Suprapubic skin (tissue), 4 donors: ENCODE measurements at places on chromosomes 16 and 17. TPM values are rescaled to one million over a fixed set of nuclear protein-coding genes. Genes with fewer than 3 reads are reported as not detected.

CEP295NL gene
- total RNA-seq = 2.8 TPM

BCO1 gene
- 0.26 TPM for total RNA-seq

CRYBA1 gene
- total RNA-seq = not detected

PLK1 gene
- total RNA-seq = 5.1 TPM

TGFB1I1 gene
- total RNA-seq = 14.8 TPM

- H3K36me3 ChIP-seq = peaks cover 75% of the 10 kb centered on the region
- no peak overlapping the region for H3K27ac ChIP-seq
- H3K4me1 ChIP-seq = peaks cover 1% of the 10 kb centered on the region
- no peak overlapping the region for H3K4me3 ChIP-seq
Observed at GRCh38 chr17:81558941-81559806, 7.0 kb upstream of the FAAP100 start.

- H3K27ac ChIP-seq = no peak overlapping the region
- no peaks in the 10 kb centered on the region for H3K4me1 ChIP-seq
- no peak for DNase-seq
- no peaks in the 10 kb centered on the region for H3K27me3 ChIP-seq
- H3K4me3 ChIP-seq = no peak overlapping the region
Observed at GRCh38 chr16:74309789-74310781, 13.5 kb downstream of the PSMD7 start.

GRCh38 chr16:78675312-78675711 lies 575.9 kb downstream of the WWOX start:
- no peak overlapping the region for H3K27ac ChIP-seq
- no peaks in the 10 kb centered on the region for H3K27me3 ChIP-seq
- peaks cover 23% of the 10 kb centered on the region for H3K4me1 ChIP-seq
- no peaks in the 10 kb centered on the region for H3K36me3 ChIP-seq
- H3K4me3 ChIP-seq = no peak overlapping the region

- no peaks in the 10 kb centered on the region for H3K27me3 ChIP-seq
- H3K4me1 ChIP-seq = no peaks in the 10 kb centered on the region
- H3K27ac ChIP-seq = no peak overlapping the region
- no peaks in the 10 kb centered on the region for H3K36me3 ChIP-seq
- H3K4me3 ChIP-seq = peak overlapping the region; percentile 8
- no peak for DNase-seq
Observed at GRCh38 chr16:17416461-17417311, 54.1 kb downstream of the XYLT1 start.

DNA sequence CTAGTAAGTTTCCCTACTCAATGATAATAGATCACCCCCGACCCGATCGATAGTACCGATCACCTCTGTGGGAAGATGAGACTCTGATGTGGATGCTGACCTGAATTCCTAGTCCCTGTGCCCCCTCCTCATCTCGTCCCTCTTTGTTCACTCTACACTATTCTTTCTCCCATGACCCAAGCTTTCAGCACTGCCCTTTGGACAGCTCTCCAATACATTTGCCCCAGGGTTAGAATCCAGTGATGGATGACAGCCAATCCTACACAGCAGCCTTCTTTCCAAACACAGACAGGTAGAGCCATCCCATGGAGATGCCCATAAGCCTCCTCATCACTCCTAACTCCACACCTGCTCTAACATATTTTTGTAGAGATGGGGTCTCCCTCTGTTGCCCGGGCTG lies 141.1 kb downstream of the GSG1L start:
- no peak overlapping the region for H3K4me3 ChIP-seq
- no peak for DNase-seq
- peaks cover 9% of the 10 kb centered on the region for H3K27me3 ChIP-seq
- no peaks in the 10 kb centered on the region for H3K36me3 ChIP-seq
- peaks cover 13% of the 10 kb centered on the region for H3K4me1 ChIP-seq

GRCh38 chr17:76953946-76954345 lies 85.7 kb downstream of the MGAT5B start:
- no peaks in the 10 kb centered on the region for H3K36me3 ChIP-seq
- H3K27me3 ChIP-seq = peaks cover 38% of the 10 kb centered on the region
- H3K27ac ChIP-seq = no peak overlapping the region
- DNase-seq = no peak
- no peaks in the 10 kb centered on the region for H3K4me1 ChIP-seq

DNA sequence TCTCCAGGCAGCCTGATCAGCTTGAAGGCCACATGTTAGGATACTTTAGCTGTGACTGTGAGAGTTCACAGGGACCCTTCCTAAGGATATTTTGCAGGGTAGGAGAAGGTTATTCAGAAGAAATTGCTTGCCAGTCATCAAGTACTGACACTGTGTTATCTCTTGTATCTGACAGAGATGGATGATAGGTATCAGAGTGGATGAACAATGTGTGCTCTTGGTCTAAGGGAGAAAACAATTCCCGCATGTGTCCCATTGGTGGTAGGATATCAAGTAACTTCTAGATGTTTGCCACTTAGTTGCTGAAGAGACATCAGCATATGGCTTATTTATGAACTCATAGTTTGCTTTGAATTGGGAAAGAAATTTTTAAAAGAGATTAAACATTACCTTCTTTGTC lies 219.3 kb downstream of the SPECC1 start:
- peaks cover 8% of the 10 kb centered on the region for H3K36me3 ChIP-seq
- H3K27me3 ChIP-seq = no peaks in the 10 kb centered on the region
- no peak overlapping the region for H3K4me3 ChIP-seq
- H3K4me1 ChIP-seq = peaks cover 6% of the 10 kb centered on the region

DNA sequence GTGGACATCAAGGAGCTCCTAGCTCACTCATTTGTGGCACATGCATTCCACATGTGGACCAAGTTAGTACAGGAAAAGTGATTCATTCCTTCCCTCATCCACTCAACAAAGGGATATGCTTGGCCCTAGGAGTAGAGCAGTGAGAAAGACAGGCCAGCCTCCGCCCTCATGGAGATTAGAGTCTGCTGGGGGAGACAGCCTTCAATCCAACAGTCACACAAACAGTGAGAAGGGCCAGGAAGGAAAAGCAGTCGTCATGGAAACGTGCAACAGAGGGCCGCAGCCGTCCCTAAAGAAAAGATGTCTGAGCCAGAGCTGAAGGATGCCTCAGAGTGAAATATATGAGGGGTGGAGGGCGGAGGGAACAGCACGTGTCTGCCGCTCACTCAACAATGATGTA lies 109.9 kb downstream of the VPS53 start:
- no peak for DNase-seq
- no peaks in the 10 kb centered on the region for H3K4me1 ChIP-seq
- no peak overlapping the region for H3K27ac ChIP-seq
- no peaks in the 10 kb centered on the region for H3K27me3 ChIP-seq
- no peak overlapping the region for H3K4me3 ChIP-seq

- no peaks in the 10 kb centered on the region for H3K27me3 ChIP-seq
- H3K4me1 ChIP-seq = peaks cover 7% of the 10 kb centered on the region
- DNase-seq = no peak
- no peak overlapping the region for H3K27ac ChIP-seq
- no peak overlapping the region for H3K4me3 ChIP-seq
Observed at GRCh38 chr16:67296420-67296819, 17.1 kb downstream of the PLEKHG4 start.

GRCh38 chr17:58965221-58965620 lies 141.5 kb downstream of the TRIM37 start:
- no peaks in the 10 kb centered on the region for H3K27me3 ChIP-seq
- H3K36me3 ChIP-seq = no peaks in the 10 kb centered on the region
- no peak overlapping the region for H3K4me3 ChIP-seq
- H3K27ac ChIP-seq = no peak overlapping the region
- no peak for DNase-seq
- no peaks in the 10 kb centered on the region for H3K4me1 ChIP-seq

DNA sequence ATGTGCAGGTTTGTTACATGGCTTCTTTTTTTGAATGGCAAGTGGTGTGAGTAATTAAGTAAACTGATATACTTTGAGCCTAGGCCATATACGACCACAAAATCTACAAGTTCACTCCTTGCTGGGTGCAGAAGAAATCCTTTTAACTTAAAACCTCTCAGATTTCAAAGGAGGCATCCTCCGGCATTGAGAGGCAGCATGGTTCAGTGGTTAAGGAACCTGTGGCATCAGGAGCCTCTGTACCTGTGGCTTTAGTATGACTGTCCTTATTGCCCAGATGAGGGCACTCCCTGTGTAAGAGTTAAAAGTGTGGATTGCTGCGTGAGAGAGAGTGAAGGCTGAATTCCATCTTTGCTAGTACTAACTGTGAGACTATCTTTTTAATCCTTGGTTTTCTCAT lies 3.3 kb downstream of the NLRP1 start:
- DNase-seq = no peak
- peaks cover 41% of the 10 kb centered on the region for H3K4me1 ChIP-seq
- no peak overlapping the region for H3K27ac ChIP-seq
- H3K36me3 ChIP-seq = peaks cover 30% of the 10 kb centered on the region
- H3K4me3 ChIP-seq = no peak overlapping the region

GRCh38 chr17:4501295-4501949 lies 2.7 kb downstream of the SPNS2 start:
- no peaks in the 10 kb centered on the region for H3K36me3 ChIP-seq
- H3K4me1 ChIP-seq = peaks cover 25% of the 10 kb centered on the region
- DNase-seq = no peak

- no peak overlapping the region for H3K4me3 ChIP-seq
- no peak overlapping the region for H3K27ac ChIP-seq
- H3K36me3 ChIP-seq = no peaks in the 10 kb centered on the region
- H3K27me3 ChIP-seq = no peaks in the 10 kb centered on the region
Observed at GRCh38 chr16:52465711-52466267, 81.2 kb downstream of the TOX3 start.
